Panc1 (cell line): ENCODE measurements at places on chromosomes 6 and 20. TPM values are rescaled to one million over a fixed set of nuclear protein-coding genes. Genes with fewer than 3 reads are reported as not detected.

The BPI gene
- total RNA-seq = not detected

The HAO1 gene
- total RNA-seq = 0.13 TPM

- no peak for DNase-seq
Measured at GRCh38 chr20:58026361-58026760, 202.1 kb downstream of the ANKRD60 start.

DNA sequence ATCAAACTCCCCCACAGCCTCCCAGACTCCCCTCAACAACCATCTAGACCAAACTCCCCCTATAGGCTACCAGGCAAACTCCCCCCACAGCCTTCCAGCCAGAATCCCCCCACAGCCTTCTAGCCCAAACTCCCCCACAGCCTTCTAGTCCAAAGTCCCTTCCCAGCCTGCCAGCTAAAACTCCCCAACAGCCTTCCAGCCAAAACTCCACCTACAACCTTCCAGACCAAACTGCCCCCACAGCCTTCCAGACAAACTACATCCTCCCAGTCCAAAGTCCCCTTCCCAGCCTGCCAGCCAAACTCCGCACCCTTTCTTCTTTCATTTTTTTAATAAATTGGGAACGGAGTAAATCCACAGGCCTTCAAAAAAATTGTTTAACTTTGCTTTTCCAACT lies 37.4 kb upstream of the SYNDIG1 start:
- no peak for DNase-seq

- no peak for DNase-seq
Measured at GRCh38 chr20:11849976-11850670, 67.6 kb upstream of the BTBD3 start.

The OR2H1 gene
- total RNA-seq = not detected

DNA sequence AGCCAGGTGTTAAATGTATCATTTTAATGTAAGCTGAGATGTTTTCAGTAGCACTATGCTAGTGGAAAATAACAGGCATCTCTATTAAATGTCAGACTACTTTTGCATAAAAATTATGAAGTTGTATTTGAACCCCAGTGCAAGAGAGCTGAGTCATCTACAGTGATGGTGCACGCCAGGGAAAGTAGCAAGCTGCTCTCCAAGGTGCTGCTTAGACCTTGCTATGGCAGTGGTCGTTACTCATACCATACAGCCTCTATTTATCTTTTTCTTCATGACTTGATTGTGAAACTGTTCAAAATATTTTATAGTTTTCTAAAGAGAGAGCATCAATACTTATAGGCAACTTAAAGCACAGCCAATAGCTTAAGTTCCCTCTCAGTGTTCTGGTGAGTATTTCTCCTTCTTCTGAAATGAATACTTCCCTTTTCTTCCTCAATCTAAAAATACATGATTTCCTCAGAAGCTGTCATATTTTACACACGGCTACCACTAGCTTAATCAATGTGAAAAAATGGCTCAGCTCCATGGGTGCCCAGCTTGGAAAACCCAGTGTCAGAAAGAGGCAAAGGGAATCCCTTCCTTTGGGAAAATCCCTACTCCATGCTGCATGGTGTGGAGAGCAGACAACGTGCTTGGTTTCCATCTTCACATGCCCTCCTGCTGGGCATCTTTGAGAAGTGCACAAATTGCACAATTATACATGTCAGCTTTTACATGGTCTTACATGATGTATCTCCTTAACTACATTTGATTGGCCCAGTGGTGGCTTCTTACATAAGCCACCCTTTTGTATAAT lies 105.6 kb downstream of the ELOVL4 start:
- no peak for DNase-seq

The FAM209B gene
- total RNA-seq = not detected

GRCh38 chr6:100447900-100448748 lies 16.6 kb downstream of the SIM1 start:
- DNase-seq = no peak

DNA sequence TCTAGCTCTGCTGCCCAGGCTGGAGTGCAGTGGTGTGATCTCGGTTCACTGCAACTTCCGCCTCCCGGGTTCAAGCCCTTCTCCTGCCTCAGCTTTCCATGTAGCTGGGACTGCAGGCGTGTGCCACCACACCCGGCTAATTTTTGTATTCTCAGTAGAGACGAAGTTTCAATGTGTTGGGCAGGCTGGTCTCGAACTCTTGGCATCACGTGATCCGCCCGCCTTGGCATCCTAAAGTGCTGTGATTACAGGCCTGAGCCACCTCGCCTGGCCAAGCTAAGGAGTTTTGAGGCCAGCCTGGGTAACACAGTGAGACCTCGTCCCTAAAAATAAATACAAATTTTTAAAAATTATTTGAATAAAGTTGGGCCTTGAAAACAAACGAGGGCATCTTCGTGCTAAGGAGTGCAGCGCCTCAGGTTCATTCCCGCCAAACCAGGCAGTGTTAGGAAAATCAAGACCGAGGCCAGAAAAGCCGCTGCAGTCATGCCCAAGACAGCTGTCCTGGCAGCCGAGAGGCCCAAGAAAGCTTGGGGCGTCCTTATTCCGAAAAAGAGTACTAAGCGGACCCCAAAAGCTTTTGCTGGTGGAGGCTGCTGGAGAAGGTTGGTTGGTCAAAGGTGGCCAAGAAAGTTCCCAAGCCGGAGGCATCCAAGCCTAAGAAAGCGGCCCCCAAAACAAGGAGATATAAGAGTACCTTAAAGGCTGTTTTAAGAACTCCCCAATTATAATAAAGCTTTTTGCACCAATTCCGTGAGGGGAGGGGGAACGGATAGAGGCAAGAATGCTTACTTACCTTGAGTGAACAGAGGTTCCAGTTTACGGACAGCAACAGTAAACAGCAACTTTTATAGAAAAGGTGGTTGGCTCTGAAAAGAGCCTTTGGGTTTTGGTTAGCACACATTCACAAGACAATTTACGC lies 109.0 kb downstream of the HFE start:
- DNase-seq = no peak

DNA sequence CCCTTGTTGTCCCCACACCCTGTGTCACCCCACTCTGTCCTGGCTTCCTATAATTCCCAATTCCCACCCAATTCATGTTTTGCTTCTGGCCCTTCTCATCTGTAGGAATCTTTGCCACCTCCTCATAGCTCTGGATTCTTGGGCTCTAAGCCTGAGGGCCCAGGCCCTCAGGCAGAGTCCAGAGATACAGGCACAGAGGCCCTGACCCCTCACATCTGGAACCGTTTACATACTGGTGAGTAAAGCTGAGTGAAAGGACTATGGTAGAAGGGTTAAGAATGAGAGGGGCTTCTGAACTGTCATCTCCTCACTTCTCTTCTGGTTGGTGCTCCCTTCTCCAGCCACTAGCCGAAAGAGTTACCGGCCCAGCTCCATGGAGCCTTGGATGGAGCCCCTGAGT lies 13.6 kb downstream of the PRRC2A start:
- DNase-seq = no peak

DNA sequence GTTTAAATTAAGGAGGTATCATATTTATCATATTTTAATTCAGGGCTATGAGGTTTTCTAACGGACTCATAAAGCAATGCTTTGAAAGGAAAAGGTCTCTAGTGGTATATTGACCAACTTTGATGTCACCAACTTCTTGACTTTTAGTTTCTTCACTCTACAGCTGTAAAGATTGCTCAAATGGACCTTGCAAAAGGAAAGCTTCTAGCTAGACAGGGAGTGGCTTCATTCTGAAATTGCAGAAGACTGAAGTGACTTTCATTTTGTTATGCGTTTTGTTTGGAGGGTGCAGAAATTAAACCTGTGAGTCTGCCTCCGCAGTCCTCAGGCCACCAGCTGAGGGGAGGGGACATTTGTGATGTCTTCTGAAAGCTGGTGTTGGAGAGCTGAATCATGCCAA lies 95.7 kb downstream of the SLC24A3 start:
- no peak for DNase-seq

DNA sequence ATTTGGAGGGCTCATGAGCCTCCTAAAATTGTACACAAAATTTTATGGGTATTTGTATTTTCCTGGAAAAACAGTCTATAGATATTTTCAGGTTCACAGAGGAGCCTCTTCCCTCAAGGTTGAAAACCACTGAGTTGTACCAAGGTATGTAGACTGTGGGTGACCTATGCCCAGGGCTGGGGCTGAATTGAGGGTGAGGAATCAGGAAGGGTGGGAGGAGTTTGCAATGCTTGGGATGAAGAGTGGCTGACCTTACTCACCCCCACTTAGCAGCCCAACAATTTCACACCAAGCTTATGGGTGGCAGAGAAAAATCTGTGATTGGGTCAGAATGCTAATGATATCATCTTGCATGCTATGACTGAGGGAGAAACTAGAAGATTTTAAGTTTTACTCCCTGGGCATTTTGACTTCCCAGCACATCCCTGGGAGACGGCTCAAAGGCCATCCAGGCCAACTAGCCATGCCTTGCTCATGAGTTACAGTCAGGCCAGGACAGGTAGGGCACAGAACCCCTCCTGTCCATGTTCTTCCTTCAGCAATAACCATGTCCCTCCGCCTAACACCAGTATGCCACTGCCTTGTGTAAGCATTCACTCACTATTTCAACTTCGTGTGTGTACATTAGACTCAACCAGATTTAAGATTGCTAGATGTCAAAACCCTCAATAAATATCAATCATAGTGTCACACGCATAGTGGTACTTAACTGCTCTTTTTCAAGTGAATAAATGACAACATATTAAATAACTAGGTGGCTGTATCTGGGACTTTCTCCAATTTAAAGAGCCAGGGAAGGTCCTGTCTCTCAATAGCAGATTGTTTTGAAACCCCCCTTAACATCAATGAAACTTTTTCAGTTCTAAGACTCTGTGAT lies 16.6 kb downstream of the ADTRP start:
- no peak for DNase-seq
